ENCODE measurements at places on chromosomes 5 and 9.
A peak's percentile ranks its signal among the peaks of the same experiment; 100 is the strongest.

GRCh38 chr5:172442592-172442991 lies 11.7 kb downstream of the SH3PXD2B start:
- no peak for DNase-seq

DNA sequence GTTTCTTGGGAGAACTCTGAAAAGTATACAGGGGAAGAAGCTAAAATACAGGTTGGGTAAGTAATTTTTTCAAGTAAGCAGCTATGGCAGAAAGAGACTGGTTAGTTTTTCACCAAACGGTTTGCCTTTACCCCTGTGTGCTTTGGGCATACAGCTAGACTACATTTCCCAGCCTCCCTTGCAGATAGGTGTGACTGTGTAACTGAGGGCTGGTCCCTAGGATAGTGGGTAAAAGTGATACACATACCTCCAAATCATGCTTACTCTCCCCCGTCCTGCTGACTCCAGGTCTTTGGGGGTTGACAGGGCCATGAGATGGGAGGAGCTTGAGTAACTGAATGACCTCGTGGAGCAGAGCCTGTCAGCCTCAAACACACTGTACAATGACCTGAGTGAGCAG lies 208.6 kb upstream of the GDNF start:
- no peak for DNase-seq

DNA sequence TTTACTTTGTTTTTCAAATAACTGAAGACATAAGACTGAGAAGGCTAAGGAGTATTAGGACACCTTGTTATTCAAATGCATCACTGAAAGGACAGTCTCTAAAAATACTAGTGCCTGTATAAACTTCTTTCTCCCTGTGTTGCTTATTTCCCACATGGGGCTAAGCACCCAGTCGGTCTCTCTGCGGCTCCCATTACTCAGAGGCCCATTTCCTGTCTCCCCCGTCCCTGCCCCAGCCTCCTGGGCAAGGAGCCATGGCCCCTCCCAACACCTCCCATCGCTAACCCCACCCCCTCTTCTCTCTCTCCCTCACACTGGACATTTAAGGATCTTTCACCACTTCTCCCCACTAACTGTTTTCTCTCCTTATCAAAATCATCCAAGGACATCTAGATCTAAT lies 81.9 kb downstream of the EBF1 start:
- DNase-seq = no peak

GRCh38 chr5:32842813-32843530 lies 131.9 kb downstream of the NPR3 start:
- DNase-seq = no peak

DNA sequence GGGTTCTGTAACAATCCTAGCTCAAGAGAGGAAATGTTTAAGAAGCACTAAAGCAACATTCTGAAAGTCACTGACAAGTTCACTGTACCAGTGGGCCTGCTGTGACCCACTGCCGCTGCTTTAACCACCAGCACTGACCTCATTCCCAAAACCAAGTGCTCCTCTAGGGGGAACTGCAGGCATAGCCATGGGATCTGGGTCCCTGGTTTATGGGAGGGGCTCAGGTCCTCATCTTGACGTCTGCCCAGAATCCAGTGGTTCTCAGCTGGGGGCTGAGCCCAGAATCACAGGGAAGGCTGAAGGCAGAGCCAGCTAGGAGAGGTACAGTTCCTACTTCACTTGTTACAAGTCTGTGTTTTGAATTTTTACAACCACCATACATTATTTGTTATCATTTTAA lies 36.1 kb upstream of the SLC2A8 start:
- no peak for DNase-seq

GRCh38 chr9:81305561-81306182 lies 383.7 kb downstream of the TLE1 start:
- DNase-seq = no peak

DNA sequence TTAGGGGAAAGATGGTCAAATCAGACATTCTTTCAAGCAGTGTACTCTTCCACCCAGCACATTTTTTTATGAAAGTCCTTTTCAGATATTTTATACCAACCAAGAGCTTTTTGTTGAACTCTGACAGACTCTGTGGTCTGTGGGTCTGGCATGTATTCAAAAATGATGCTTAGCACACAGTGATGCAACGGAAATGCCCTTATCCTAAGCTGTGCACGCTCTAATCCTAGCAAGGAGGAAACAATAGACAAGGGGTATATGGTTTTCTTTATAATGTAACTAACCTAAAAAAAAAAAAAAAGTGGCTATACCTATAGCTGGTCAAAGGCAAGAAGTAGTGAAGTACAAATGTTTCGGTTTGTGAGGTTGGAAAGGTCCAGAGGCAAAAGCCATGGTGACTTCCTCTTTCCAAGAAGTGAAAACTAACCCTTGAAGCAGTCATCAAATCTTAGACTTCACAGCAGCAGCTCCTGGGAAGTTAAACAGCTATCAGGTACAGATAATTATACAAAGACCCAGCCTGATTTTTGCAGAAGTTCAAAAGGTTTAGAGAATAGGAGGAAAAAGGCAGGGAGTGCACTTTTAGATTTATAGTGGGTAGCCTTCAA lies 82.5 kb downstream of the SEMA6A start:
- DNase-seq = no peak

DNA sequence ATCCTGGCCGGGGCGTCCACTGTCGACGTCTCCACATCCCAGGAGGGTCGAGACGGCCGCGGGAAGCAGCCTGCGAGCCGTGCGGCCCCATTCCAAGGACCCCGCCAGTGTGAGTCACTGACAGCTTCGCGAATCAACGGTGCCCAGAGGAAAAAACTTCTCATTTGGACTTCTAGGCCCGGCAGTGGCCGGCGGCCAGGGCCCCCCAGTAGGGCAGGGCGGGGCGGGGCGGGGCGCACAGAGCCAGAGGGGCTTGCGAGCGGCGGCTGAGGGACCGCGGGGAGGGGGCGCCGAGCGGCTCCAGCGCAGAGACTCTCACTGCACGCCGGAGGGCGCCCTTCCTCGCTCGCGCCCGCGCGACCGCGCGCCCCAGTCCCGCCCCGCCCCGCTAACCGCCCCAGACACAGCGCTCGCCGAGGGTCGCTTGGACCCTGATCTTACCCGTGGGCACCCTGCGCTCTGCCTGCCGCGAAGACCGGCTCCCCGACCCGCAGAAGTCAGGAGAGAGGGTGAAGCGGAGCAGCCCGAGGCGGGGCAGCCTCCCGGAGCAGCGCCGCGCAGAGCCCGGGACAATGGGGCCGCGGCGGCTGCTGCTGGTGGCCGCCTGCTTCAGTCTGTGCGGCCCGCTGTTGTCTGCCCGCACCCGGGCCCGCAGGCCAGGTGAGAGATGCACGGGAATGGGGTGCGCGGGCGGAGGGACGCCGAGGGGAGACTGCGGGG lies at the start of gene F2R:
TSS of gene F2R (plus strand) at position 391 of the 720 bp plus-strand sequence. CDS start at position 573, 182 bp downstream.
- peak; percentile 62 for DNase-seq

DNA sequence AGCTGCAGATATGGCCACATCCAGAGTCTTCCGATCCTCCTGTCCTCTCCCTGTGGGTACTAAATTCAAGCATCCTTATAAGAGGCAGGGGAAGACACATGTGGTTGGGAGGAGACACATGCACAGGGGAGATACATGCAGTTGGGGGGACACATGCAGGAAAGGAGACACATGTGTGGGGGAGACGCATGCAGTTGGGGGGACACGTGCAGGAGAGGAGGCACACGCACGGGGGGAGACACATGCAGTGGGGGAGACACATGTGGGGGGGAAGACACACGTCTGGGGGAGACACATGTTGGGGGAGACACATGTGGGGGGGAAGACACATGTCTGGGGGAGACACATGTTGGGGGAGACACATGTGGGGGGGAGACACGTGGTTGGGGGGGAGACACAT lies 21.2 kb upstream of the OLFM1 start:
- DNase-seq = no peak

- no peak for DNase-seq
Measured at GRCh38 chr5:150609843-150610584, 30.4 kb upstream of the SYNPO start.

DNA sequence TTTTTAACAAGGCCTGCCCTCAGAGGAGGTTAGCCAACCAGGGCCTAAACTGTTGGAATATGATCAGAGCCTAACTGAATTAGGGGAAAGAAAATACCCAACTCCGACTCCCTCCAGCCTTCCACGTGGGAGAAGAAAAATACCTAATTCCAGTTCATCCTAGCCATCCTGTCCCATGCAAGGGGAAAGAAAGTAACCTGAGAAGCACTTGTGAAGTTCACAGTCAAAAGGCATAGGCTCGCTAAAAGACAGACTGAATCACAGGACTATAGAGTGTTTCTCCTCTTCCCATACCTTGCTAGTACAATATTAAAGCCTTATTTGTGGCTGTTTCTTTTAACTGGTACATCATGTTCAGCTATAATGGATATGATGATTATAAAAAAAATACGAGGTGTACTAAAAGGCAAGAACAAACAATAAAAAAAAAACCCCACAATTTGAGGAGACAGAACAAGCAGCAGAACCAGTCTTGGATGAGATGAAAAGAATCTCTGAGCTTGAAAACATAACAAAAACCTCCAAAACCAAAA lies 18.0 kb upstream of the ATP10B start:
- DNase-seq = no peak
